ENCODE measurements at places on chromosomes 2 and 18.

- no peak overlapping the region for H3K27ac ChIP-seq
- DNase-seq: peak; percentile 57
- H3K4me3 ChIP-seq: no peak overlapping the region
- H3K27me3 ChIP-seq: no peaks in the 10 kb centered on the region
- no peaks in the 10 kb centered on the region for H3K4me1 ChIP-seq
Measured at GRCh38 chr2:61463769-61464475, 7.0 kb downstream of the USP34 start.

- no peaks in the 10 kb centered on the region for H3K27me3 ChIP-seq
- DNase-seq: peak; percentile 48
- H3K4me1 ChIP-seq: no peaks in the 10 kb centered on the region
- H3K36me3 ChIP-seq: no peaks in the 10 kb centered on the region
Measured at GRCh38 chr2:154484338-154485099, 214.0 kb upstream of the KCNJ3 start.

DNA sequence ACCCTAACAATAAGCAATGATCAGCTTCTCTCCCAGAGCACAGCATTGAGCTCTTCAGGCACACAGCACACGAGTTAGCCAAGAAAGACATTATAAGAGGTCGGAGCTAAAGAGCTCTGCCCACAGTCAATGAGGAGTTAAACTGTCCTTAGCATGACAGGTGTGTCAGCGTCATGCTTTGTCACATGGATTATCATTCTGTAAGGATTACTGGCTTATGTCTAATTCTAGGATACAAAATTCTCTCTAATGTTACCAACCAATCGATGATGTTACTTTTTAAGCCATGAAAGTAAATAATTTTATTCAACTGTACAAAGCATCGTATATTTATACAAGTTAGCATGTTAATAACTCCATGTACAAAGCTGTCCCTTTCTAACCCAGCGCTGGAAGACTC lies 108.8 kb downstream of the ZNF236 start:
- H3K27me3 ChIP-seq: no peaks in the 10 kb centered on the region
- no peak overlapping the region for H3K27ac ChIP-seq
- no peak for DNase-seq

DNA sequence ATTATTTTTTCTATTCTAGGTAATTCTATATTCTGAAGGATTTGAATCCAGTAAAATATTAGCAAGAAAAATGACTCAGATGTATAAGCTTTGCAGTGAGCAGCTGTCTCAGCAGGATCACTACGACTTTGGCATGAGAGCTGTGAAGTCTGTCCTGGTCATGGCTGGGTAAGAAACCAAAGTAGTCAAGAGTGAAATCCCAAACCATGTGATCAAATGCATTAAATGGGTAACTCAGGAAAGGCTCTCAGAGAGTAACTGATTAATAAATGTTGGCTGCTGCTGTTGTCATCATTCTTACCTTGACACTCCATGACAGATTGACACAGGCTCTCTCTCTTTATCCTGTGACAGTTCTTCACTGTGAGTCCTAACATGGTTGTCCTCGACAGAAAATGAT lies 124.1 kb downstream of the DNAH6 start:
- no peak overlapping the region for H3K4me3 ChIP-seq
- no peaks in the 10 kb centered on the region for H3K27me3 ChIP-seq
- H3K4me1 ChIP-seq: no peaks in the 10 kb centered on the region
- H3K36me3 ChIP-seq: no peaks in the 10 kb centered on the region
- H3K27ac ChIP-seq: no peak overlapping the region
- no peak for DNase-seq

DNA sequence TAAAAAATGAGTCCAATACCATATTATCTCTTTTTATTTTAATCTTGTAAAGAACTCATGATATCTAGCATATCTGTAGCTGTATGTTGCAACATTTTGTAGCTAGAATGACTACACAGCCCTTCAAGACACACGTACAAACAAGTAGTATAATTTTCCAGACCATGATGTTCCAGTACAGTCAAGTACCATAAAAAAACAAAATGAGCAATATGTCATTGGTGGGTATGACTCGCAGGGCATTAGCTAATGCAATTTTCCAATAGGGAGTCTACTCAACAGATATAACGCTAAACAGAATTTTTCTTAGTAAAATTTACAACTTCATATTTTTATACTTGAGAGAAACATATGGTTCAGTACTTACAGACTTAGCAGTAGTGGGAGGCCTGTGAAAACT lies 53.6 kb upstream of the UGP2 start:
- H3K27me3 ChIP-seq: no peaks in the 10 kb centered on the region
- H3K4me3 ChIP-seq: no peak overlapping the region
- H3K27ac ChIP-seq: no peak overlapping the region
- no peaks in the 10 kb centered on the region for H3K4me1 ChIP-seq
- no peaks in the 10 kb centered on the region for H3K36me3 ChIP-seq

GRCh38 chr2:26054598-26055348 lies 20.9 kb downstream of the RAB10 start:
- DNase-seq: no peak
- no peak overlapping the region for H3K4me3 ChIP-seq
- H3K36me3 ChIP-seq: no peaks in the 10 kb centered on the region
- H3K4me1 ChIP-seq: no peaks in the 10 kb centered on the region
- no peaks in the 10 kb centered on the region for H3K27me3 ChIP-seq
- H3K27ac ChIP-seq: no peak overlapping the region

DNA sequence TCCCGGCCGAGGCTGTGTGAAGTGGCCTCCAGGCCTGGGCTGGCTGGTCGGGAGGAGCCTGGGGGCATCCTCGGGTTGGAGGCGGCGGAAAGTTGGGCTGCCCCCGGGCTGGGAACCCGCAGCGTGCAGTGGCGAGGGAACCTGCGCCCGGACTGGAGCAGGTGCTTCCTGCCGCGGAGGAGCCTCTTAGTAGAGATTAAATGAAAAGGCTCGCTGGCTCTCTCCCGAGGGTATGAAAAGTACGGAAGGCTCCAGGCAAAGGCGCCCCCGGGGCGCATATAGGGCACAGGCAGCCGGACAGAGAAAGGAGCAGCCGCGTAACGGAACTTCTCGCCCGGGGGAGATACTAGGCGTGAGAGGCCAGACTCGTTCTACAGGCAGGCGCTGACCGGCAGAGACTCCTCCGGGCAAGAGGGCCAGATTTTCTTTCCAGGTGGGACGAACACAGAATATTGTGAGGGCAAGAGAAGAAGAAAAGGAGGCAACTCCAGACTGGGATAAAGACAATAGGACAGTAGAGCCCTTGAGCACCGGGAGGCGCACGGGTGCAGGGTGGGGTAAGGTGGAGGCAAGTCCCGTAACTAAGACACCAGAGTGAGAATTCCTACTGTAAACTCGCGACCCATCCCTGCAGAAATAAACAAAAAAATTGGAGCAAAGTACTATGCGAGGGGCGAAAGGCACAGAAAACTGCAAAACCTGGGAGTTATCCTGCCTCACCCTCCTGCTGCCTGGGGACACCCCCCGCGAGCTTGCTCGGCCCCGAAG lies 816 bp downstream of the CDH2 start:
- H3K36me3 ChIP-seq: no peaks in the 10 kb centered on the region
- peak overlapping the region; percentile 96 for H3K4me3 ChIP-seq
- peak overlapping the region; percentile 97 for H3K27ac ChIP-seq

GRCh38 chr2:135056790-135057189 lies 4.7 kb downstream of the RAB3GAP1 start:
- H3K36me3 ChIP-seq: no peaks in the 10 kb centered on the region
- no peak overlapping the region for H3K27ac ChIP-seq
- no peaks in the 10 kb centered on the region for H3K27me3 ChIP-seq
- peak; percentile 26 for DNase-seq
- peaks cover 2% of the 10 kb centered on the region for H3K4me1 ChIP-seq
- no peak overlapping the region for H3K4me3 ChIP-seq

GRCh38 chr2:226578879-226579278 lies 220.7 kb downstream of the IRS1 start:
- H3K4me3 ChIP-seq: no peak overlapping the region
- H3K4me1 ChIP-seq: no peaks in the 10 kb centered on the region
- H3K27ac ChIP-seq: no peak overlapping the region
- no peaks in the 10 kb centered on the region for H3K27me3 ChIP-seq
- H3K36me3 ChIP-seq: no peaks in the 10 kb centered on the region

- no peak overlapping the region for H3K27ac ChIP-seq
- H3K36me3 ChIP-seq: no peaks in the 10 kb centered on the region
- peaks cover 4% of the 10 kb centered on the region for H3K4me1 ChIP-seq
- no peak for DNase-seq
Measured at GRCh38 chr2:166081131-166081632, 46.6 kb downstream of the SCN1A start.

DNA sequence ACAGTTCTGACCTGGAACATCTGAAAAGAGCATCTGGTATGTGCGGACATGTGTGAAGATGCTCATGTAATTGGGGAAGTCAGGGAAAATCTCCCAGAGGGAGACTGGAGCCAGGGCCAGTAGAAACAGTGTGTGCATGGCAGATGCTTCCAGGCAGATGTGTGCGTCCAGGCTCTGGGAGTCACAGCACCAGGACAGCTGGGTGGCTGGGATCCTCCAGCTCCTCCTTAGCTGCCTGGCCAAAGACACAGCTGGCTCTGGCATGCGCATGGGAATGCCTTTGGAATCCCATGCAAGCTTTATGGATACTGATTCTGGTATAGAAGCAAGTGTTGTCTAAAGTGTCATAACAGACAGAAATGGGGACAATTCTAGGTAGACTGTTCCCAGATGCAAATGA lies 369.7 kb downstream of the INSIG2 start:
- H3K4me3 ChIP-seq: no peak overlapping the region
- H3K27me3 ChIP-seq: no peaks in the 10 kb centered on the region
- H3K4me1 ChIP-seq: no peaks in the 10 kb centered on the region
- no peaks in the 10 kb centered on the region for H3K36me3 ChIP-seq

GRCh38 chr2:105972246-105972645 lies 221.9 kb downstream of the UXS1 start:
- H3K4me3 ChIP-seq: no peak overlapping the region
- no peak overlapping the region for H3K27ac ChIP-seq
- no peaks in the 10 kb centered on the region for H3K4me1 ChIP-seq
- H3K27me3 ChIP-seq: no peaks in the 10 kb centered on the region
- no peaks in the 10 kb centered on the region for H3K36me3 ChIP-seq

All from mesendoderm (in vitro differentiated cells).